ENCODE measurements at places on chromosomes 7 and 10.

- DNase-seq = no peak
Observed at GRCh38 chr7:158602905-158603772, 15.5 kb upstream of the PTPRN2 start.

DNA sequence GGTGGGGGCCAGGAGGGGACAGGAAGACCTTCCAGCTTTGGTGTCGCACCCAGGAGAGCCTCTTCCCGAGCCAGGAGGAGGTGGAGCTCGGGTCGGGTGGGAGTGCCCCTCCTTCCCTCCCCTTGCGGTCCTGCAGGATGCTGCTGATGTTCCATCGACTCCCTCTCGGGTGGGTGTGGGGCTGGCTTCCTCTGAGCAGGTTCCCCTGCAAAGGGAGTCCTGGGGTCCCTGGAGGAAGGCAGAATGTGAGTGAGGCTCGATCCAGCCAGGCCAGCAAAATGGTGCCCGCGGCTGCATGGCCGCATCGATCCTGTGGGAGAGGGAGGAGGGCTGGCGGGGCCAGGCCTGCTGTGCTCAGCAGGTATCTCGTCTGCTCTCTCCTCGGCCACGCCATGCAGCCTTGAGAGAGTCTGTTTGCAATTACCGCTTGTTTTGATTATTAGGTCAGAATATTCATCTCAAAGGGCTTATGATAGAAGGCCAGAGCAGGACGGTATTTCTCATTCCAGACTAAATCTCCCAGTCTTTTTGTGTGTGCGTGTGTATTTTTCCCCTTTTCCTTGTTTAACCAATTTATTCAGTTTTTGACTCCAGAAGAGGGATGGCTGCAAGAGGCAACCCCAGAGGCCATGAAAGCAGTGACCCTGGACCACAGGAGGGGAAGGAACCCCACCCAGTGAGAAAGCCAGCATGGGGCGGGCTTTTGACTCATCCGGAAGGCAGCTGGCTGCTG lies 137.3 kb upstream of the ZMIZ1 start:
- DNase-seq = no peak

- no peak for DNase-seq
Observed at GRCh38 chr10:25815999-25816768, 117.8 kb upstream of the MYO3A start.

DNA sequence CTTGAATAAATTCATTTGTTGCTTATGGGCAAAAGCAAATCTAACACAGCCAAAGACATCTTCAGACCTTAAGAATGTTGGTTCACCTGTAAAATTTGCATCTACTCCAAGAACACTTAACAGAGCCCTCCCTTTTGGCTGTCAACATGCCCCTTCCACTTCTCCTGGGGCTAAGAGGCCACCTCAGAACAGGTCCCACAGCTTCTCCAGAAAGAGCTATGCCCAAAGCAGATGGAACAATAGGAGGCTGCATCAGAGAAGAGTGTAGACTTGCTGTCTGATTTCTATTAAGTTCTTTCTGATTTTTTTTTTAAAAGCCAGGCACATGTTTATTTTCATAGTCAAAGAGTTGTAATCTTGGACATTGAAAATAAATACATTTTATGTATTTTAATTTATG lies 26.1 kb upstream of the TRIL start:
- DNase-seq = no peak

- DNase-seq = no peak
Observed at GRCh38 chr7:45192621-45193041, 35.0 kb downstream of the RAMP3 start.

DNA sequence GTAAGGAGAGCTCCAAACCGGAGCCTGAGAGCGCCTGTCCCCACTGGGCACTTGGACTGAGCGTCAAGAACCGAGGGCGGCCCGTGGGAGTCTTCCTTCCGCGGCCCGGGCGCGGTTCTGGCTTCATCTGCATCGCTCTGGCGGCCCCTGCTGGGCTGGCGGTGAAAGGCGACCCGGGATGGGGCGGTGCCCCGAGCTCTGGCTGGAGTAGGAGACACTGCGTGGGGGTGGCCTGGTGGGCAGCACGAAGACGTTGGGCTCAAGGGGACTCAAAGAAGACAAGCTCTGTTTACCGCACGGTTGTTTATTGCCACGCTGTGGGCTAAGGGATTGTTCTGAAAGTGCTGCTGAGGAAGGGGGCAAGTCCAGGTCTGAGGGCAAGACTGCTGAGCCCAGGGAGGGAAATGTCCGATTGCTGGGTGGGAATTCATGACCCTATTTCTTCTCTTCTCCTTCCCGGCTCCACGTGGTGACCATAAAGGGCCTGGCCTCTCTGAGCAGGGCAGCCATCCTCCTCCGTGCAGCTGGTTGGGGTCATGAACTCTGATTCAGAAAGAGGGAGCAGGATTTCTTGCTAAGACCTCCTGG lies 29.8 kb downstream of the PLAU start:
- DNase-seq = peak; percentile 72

DNA sequence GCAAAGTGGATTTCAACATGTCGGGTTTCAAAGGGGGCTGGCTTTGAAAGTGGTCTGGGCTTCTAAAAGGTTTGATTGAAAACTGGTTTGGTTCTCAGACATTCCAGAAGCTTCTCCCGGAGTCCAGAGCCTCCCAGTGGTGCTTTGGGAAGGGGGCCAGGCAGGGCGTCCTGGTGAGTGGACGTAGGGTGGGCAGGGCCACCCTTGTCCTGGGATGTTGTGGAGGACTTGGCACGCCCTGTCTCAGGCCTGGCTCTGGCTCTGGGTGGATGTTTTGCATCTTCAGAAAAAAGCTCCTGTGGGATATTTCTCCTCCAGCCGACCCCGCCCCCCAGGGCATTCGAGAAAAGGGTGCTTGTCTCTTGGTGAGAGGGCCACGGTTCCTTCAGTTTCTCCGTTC lies 31.2 kb downstream of the GRIFIN start:
- DNase-seq = no peak

GRCh38 chr7:148773334-148773733 lies 74.6 kb downstream of the CUL1 start:
- DNase-seq = no peak

GRCh38 chr10:31972519-31973041 lies 43.9 kb upstream of the ARHGAP12 start:
- peak; percentile 86 for DNase-seq

DNA sequence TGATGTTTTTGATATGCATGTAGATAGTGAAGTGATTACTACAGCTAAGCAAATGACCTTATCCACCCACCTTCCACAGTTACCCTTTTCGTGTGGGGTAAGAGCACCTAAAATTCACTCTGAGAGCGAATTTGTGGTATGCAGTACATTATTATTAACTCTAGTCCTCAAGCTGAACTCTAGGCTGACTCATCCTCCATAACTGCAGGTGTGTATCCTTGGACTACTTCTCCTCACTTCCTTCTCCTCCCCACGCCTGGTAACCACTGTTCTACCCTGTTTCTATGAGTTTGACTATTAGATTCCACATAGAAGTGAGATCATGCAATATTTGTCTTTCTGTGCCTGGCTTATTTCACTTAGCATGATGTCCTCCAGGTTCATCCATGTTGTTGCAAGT lies 484.6 kb downstream of the GATA3 start:
- DNase-seq = no peak

DNA sequence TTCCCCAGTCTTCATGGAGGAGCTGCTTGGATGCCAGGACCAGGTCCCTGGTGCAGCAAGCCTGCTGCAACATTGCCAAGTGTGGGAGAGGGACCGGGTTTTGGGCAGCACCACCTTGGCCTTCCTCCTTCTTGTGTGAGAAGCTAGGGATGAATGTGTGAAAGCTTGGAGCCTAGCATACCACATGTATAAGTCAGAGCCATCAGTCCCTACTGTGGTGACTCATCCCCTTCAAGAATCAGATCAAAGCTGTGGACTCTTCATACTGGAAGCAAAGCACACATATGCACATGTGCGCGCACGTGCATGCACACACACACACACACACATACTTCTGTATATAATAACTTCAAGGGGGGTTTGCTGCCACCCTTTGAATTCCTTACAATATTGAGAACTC lies 527.8 kb downstream of the LRMDA start:
- DNase-seq = no peak

DNA sequence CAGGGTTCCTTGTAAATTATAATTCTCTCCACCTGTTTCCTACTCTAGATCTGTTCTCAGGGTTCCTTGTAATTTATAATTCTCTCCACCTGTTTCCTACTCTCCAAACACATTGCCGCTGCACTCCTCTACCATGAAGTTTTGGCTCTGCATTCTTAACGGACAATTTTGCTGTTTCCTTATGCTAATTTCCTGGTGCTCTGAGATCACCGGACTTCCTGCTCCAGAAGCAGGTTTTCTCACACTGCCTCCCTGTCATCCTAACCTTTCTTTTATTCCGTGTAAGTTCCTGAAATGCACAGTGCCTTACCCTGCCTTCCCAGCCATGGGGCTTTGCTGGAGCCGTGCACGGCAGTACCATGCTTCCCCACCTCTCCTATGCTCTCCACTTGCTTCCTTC lies 256.8 kb downstream of the PLXNA4 start:
- no peak for DNase-seq

GRCh38 chr7:7799138-7799537 lies 80.7 kb upstream of the RPA3 start:
- DNase-seq = peak; percentile 31

- DNase-seq = no peak
Observed at GRCh38 chr7:117251687-117252086, 71.2 kb downstream of the WNT2 start.

DNA sequence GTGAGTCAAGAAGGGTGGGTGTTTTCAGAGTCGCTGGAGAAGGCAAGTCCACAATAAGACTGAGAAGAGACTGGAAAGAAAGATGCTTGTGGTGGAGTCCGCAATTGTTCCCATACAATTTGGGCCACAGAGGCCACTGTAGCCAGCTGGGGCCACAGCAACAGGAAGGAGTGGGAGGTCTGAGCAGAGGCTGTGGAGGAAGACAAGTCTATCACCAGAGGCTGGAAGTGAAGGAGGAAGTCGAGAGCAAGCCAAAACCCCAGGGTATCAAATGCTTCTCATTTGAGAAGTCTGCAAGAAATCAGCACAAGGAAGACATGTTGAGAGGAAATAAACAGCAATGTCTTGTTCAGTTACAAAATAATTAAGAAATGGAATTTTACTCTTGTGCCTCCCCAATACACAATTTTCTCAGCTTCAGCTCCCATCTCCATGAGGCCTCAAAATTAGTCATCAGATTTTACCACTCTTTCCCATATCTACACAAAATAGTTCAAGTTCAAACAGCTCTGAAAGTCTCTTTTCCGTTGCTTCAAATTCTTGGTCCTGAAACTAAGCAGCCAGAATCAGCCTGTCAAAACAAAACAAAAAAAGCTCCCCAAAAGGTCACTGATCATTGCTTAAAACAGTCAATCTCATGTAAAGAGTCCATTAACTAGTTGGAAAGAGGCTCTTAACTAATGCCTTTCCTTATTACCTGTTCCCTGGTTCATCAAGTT lies 31.6 kb downstream of the SLC16A12 start:
- DNase-seq = no peak

- no peak for DNase-seq
Observed at GRCh38 chr7:128735436-128735835, 3.7 kb upstream of the CALU start.

- DNase-seq = peak; percentile 85
Observed at GRCh38 chr10:16828114-16828568, 10.9 kb upstream of the RSU1 start.

GRCh38 chr7:27826357-27826756 lies 86.4 kb downstream of the TAX1BP1 start:
- DNase-seq = no peak

- DNase-seq = no peak
Observed at GRCh38 chr10:121595351-121595805, 2.9 kb downstream of the FGFR2 start.

DNA sequence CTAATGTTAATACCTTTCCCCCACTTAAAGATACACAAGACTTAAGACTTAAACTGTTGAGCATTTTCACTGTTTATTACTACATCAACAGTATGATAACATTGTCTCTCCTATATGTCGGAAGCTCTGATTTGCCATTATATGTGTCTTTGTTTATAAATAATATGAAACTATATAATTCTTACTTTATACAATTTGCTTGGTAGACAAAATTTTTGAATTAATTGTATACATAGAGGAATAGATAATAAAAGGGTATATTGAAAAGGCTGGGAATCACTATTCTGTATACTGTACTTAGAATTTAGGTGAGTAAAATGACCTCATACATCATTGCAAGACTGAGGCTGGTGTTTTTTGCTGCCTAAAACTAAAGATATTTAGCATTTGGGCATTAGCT lies 82.1 kb upstream of the HDAC9 start:
- DNase-seq = no peak

DNA sequence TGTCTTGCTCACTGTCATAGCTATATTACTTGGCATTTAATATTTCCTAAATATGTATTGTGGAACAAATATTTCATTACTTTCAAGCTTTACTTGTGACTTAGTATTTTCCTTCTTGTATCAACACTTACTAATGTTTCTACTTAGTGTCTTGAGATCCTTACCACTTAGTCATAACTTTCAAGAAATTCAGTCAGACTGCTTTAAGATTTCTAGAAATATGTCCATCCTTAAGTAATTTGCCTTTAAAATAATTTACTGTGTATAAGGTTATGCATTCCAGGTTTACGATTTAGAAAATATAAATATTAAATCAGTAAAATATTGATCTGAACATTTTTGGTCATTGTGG lies 87.3 kb upstream of the CSTF2T start:
- no peak for DNase-seq

- DNase-seq = no peak
Observed at GRCh38 chr10:116720241-116720643, 22.1 kb downstream of the HSPA12A start.

DNA sequence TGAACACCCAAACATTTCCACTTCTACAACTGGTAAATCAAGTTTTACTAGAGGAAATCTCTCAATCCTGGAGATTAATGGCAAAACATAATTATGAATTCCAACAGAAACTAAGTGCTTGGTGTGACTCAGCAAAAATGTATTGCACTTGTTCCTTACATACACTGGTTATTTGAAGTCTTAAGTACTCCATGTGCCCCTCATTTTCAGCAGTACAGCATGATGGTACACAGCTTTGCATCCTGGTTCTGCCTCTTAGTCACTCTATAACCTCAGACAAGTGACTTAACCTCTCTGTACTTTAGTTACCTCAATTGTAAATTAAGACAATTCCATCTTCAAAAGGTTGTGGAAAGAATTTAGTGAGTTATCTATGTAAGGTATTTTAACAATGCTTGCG lies 12.9 kb downstream of the SLC16A12 start:
- DNase-seq = no peak

- DNase-seq = no peak
Observed at GRCh38 chr10:88065383-88066049, 202.1 kb downstream of the PTEN start.

DNA sequence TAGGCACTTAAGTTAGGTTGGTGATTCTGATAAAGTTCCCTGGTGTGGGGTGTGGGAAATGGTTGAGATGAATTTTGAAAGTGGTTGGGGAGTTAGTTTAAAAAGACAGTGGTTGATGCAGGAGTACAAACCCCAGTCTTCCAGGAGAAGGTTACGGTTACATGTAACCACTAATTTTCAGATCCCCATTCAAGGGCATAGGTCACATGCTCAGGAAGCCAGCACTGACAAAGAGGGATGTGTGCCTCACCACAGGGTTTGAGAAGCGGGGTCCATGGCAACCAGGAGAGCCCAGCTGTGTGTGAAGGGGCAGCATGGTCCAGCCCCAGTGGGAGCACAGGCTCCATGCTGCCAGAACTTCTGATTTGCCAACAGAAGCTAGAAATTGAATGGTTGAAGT lies 144.2 kb downstream of the MDFIC start:
- DNase-seq = no peak
